ENCODE measurements at places on chromosomes 6 and 20.

DNA sequence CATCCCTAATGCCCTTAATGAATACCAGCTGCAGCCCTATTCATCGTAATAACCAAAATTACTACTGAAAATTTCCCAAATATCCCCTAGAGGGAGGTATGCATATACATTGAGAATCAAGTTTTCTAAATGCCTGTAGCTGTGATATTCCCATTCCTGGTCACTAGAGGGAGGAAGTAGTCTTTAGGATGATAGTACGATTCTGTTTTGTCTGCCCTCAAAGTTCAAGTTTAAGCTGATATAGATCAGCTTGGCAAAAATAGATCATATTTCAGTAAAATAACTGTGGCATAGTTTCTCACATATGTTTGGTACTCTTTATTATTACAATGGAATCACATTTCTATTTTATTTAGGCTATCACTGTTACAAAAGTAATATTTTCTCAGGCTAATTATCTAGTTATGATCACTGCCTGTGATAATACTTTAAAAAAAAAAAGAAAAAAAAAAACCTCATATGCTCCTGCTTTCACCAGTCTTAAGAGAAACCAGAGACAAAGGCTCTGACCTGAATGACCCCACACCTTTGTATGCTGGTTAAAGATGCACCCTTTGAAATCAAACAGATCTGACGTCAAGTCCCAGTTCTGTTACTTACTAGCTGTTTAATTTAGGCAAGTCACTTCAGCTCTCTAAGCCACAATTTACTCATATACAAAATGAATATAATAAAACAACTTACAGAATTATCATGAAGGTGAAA, 11.0 kb downstream of the TSPYL1 start:
- DNase-seq, result peak; percentile 85

- DNase-seq, result no peak
These were observed 58.2 kb downstream of the DNAH8 start for GRCh38 chr6:38773338-38773737.

GRCh38 chr20:37417617-37418467, 71.9 kb downstream of the SRC start:
- DNase-seq, result peak; percentile 53

DNA sequence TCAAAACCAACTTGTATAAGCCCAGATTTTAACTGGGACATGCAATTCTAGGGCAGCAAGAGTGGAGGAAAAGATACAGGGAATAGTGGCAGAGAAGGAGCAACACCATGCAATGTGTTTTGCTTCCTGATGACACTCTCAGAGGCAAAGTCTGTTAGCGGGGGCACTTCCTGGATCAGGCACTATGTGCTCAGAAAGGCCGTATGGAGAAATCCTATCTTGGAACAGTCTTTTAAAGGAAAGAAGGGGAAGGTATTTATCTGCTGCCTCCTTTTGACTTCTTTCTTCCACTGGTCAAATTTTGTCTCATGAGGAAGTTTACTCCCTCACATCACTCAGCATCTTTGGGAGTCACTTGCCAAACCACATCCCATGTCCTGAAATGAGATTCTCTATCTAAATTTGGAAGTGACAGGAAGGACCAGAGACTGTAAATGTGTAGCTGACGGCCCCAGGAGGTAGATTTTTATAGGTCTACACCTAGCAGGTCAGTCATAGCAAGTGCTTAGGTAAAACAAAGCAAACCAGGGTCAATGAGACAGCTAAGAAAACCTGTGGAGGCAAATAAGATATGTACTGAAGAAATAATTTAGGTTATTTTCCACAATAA, 91.7 kb upstream of the ELOVL5 start:
- DNase-seq, result peak; percentile 28

GRCh38 chr20:56422076-56422823, 10.2 kb downstream of the CASS4 start:
- peak; percentile 86 for DNase-seq

DNA sequence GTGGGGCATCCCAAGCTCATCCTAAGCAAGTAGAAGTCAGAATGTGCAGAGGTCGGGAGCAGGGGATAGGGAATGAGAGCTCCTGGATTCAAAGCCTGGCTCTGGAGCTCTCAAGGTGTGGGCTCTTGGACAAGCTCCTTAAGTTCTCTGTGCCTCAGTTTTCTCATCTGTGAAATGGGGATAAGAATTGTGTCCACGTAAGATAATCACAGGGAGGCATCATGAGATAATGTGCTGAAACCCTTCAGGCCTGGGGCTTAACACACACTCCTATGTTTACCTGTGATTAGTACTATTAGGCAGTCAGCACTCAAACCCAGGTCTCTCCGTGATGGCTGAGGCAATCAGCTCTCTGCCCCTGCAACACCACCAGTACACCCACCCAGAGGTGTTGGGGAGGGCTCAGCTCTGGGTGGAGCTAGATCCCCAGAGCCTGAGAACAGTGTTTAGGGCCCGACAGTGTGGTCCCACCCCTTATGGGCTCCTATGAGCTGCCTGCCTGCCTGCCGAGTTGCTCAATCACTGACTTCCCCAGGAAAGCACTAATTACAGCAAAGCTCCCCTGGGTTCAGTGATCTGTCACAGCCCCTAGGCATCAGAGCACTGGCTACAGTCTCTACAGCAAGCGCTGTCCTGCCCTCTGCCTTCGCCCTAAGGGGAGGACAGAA, 6.3 kb upstream of the SIRPA start:
- peak; percentile 53 for DNase-seq

GRCh38 chr6:127868338-127868737, 32.5 kb downstream of the THEMIS start:
- no peak for DNase-seq

DNA sequence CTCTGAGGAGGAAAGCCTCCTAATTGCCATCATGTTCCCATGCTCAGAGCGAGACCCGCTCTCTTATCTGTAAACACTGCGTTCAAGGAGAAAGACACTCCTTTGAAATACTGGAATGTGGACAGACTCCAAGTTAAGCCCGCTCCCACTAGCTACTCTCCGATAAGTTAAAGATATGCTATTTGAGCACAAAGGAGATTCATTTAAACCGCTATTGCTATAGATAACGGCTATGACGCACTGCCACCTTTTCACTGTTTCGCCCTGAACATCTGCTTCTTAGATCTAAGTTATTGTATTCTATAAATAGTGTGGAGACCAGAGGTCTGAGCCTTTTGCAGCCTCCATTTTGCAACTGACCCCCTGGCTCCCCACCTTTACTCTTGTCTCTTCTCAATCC, 82.3 kb downstream of the GPX5 start:
- no peak for DNase-seq

GRCh38 chr6:111552241-111552744, 53.4 kb downstream of the TRAF3IP2 start:
- DNase-seq, result peak; percentile 98

DNA sequence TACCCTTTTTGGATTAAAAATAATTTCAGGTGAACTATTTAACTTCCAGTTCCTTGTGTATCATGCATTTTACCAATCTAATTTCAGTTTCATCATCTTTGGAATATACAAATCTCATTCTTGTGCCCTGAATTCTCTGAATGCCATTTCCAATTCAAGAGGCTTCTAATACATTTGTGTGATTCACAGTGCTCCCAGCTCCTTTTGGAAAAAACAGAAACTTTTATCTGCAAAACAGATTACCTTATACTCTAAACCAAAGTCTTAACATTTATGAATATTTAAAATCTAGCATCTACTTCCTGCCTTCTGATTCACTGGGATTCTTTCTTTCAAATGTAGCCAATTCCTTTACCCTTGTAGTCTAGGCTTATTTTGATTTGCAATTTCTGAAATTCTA, 11.1 kb upstream of the PEX7 start:
- peak; percentile 15 for DNase-seq

- DNase-seq, result peak; percentile 91
These were observed 359.4 kb downstream of the CD83 start for GRCh38 chr6:14476793-14477531.

DNA sequence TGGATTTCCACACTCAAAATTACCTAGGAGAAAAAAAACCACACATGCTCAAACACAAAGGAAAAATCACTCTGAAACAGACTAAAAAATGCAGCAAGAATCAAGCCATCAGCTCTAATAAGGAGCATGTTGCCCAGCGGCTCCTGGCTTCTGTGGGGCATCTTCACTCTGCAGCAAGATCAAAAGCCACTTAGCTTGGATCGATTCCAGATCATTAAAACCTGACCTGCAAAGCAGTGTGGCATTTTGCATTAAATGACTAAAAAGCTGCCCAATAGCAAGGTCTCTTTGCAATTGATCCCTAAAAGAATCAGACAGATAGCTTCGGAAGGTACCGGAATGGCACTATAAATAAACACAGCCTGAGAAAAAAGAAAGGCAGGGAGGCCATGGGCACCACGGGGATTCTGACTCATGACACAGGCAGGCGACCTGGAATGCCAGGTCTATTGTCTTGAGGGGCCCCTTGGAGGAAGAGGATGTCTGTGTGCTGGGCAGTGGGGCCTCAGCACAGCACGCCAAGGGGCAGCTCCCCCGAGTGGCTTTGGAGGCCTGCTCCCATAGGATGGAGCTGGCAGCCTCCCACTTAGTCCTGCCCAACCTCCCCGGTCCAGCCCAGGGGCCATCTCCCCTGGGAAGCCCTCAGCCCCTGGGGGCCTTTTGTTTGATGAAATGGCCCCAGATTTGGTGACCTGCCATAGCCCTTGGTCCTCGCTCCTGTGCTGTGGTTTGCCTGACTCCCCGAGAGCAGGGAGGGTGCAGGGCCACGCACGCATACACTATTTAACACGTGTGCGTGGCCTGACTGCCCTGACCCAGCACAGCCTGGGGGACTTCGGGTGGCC, 7.6 kb downstream of the LEMD2 start:
- peak; percentile 71 for DNase-seq

- no peak for DNase-seq
These were observed 398.5 kb upstream of the GJE1 start for GRCh38 chr6:141734071-141734840.

GRCh38 chr6:166419286-166419685, 36.5 kb upstream of the MPC1 start:
- no peak for DNase-seq

GRCh38 chr6:139346392-139346791, 28.1 kb downstream of the CITED2 start:
- DNase-seq, result no peak

DNA sequence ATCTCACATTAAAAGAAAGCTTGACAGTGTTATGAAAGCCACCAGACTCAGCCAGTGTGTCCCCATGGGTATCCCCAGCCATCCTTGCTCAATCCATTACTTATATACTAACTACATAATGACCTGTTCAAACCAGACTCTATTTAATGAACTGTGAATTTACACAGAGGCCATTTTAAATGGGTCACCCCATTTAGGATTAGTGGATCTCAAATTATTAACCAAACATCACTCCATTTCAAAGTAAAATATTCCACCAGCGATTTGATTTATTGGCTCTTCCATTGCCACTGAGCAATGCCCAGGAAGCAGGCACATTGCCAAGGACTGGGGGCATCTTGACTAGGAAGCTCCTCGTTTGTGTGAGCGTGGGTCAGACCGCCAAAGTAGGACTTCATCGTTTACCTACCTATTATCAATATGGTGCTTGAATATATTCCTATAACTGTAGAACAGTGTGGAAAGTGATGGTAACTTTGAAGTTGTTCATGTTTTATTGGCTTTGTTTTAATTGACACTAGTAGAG, 15.5 kb upstream of the NPEPL1 start:
- no peak for DNase-seq

- no peak for DNase-seq
These were observed 504.4 kb downstream of the TFAP2B start for GRCh38 chr6:51323056-51323455.

DNA sequence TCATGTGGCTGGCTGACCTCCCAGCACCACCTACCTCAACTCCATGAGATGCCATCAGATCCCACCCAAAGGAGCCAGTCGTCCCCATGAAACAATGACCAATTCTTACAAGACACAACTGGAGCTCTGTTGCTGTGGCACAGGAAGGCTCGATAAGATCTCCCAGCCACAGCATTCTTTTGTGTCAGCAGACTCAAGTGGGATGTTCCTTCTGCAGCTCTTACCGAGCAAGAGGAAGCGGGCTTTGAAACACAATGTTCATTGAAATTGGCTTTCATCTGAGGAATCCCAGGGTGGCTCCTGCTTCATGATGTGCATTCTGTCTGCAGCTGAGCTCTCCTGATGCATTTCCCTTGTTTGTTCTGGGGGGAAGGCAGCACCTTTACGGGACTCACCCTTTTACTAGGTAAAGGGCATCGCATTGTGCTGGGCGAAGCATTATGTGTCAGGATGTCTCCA, 222.0 kb upstream of the SGK1 start:
- DNase-seq, result no peak

DNA sequence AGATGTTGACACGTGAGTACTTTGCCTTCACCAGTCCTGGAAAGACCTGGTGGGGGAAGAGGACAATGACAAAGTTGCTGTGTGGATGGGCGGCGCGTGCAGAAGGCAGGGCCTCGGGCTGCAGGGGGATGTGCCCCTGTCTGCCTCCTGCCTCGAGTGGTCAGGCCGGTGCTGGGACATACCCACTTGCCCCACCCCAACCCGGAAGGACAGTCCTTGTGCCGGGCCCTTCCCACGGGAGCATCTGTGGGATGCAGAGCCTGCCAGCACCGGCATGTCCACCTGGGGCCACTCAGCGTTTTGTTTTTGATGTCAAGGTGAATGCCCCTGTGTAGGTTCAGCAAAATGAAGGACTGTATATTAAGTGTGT, 60.5 kb upstream of the BHLHE23 start:
- no peak for DNase-seq

GRCh38 chr6:91865889-91866288, 1279.0 kb upstream of the MAP3K7 start:
- DNase-seq, result no peak

- DNase-seq, result peak; percentile 50
These were observed 3.5 kb downstream of the SCML4 start for GRCh38 chr6:107820338-107821261.

GRCh38 chr6:34235307-34236130, 1.2 kb upstream of the HMGA1 start:
- peak; percentile 91 for DNase-seq

GRCh38 chr20:5036828-5037227, 35.5 kb upstream of the SLC23A2 start:
- DNase-seq, result no peak

DNA sequence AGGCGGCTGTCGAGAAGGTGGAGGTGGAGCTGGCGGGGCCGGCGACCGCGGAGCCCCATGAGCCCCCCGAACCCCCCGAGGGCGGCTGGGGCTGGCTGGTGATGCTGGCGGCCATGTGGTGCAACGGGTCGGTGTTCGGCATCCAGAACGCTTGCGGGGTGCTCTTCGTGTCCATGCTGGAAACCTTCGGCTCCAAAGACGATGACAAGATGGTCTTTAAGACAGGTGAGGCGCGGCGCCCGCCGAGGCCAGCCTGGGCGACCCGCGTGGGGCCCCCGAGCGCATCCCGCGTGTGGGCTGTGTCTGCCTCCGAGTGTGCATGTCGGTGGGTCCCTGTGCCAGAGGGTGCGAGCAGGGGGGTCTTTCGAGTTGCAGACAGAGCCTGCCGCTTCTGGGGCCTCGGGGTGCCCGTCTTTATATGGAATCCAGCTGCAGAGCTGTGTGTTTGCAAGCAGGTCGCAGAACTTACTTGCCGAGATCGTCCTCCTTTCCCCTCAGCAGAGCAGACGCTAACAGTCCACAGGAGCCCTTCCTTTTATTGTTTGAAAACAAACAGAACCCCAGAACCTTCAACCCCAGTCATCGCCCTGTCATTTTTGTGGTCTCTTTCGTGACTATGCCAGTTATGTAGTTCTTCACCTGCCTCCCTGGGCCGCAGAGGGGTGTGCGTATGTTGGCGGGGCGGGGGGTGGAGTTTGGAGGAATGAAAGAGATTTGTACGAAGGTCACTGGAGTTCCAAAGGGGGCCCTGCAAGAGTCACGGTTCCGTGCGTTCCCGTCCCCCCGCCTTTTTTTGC, 766 bp downstream of the SLC16A10 start:
- peak; percentile 6 for DNase-seq
